Left ventricle myocardium inferior (tissue), 1 donor: ENCODE measurements at places on chromosomes 1 and 21.

GRCh38 chr1:30085811-30086770, 637.3 kb downstream of the MATN1 start:
- H3K27me3 ChIP-seq = peaks cover 74% of the 10 kb centered on the region
- H3K27ac ChIP-seq = no peak overlapping the region
- peaks cover 49% of the 10 kb centered on the region for H3K4me1 ChIP-seq
- DNase-seq = peak; percentile 55
- no peaks in the 10 kb centered on the region for H3K36me3 ChIP-seq

- peaks cover 46% of the 10 kb centered on the region for H3K4me1 ChIP-seq
- peak overlapping the region; percentile 87 for H3K27ac ChIP-seq
- no peaks in the 10 kb centered on the region for H3K36me3 ChIP-seq
- no peaks in the 10 kb centered on the region for H3K27me3 ChIP-seq
- H3K4me3 ChIP-seq = no peak overlapping the region
Observed at GRCh38 chr1:234969011-234969441, 159.6 kb downstream of the TOMM20 start.

DNA sequence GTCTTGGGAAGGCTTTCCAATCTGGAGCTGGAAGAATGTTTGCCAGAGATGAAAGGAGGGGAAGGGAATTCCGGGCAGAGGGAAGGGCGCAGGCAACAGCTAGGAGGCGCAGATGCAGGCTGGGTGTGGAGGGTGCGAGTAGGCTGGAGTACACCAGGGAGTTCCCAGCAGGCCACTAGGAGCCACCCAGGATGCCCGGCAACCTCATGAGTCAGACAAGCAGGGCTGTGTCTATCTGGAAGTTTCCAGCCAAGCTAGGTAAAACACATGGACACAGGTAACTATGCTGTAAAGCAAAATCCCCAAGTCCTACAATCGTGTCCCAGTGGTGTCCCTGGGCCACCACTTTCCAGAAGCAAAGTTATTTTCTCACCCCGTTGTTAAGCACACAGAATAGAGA, 990 bp upstream of the NBL1 start:
- DNase-seq = no peak
- H3K4me1 ChIP-seq = peaks cover 55% of the 10 kb centered on the region
- no peaks in the 10 kb centered on the region for H3K36me3 ChIP-seq
- peak overlapping the region; percentile 87 for H3K4me3 ChIP-seq
- H3K27ac ChIP-seq = peak overlapping the region; percentile 92
- peaks cover 4% of the 10 kb centered on the region for H3K27me3 ChIP-seq

GRCh38 chr1:36440646-36441045, 9.6 kb downstream of the OSCP1 start:
- no peak overlapping the region for H3K4me3 ChIP-seq
- no peaks in the 10 kb centered on the region for H3K4me1 ChIP-seq
- no peak for DNase-seq
- H3K27ac ChIP-seq = no peak overlapping the region
- H3K36me3 ChIP-seq = peaks cover 5% of the 10 kb centered on the region
- no peaks in the 10 kb centered on the region for H3K27me3 ChIP-seq

GRCh38 chr1:236854605-236854983, 59.5 kb downstream of the MTR start:
- no peak for DNase-seq
- no peaks in the 10 kb centered on the region for H3K27me3 ChIP-seq
- H3K4me1 ChIP-seq = peaks cover 15% of the 10 kb centered on the region
- H3K4me3 ChIP-seq = no peak overlapping the region
- H3K36me3 ChIP-seq = peaks cover 98% of the 10 kb centered on the region

DNA sequence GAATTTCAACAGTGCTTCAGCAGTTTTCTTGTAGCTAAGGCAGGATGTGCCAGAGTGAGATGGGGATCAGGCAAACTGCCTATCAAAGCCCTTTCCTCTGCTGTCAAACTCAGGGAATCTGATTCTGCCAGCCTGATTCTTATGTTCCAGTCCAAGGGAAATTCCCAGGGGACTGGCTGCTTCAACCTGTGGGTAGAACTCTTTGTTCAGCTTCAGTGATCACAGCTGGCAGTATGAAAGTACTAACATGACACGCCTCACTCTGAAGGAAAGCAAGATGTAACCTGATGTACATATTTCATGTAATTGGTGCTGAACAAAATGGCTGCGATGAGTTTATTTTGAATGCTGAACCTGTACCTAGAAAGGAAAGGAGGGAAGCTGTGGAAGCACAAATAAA, 40.1 kb upstream of the SLC5A9 start:
- no peak overlapping the region for H3K4me3 ChIP-seq
- H3K27me3 ChIP-seq = no peaks in the 10 kb centered on the region
- H3K4me1 ChIP-seq = no peaks in the 10 kb centered on the region
- H3K36me3 ChIP-seq = no peaks in the 10 kb centered on the region
- no peak for DNase-seq
- H3K27ac ChIP-seq = no peak overlapping the region
